ENCODE measurements at places on chromosomes 5 and 9. TPM values are rescaled to one million over a fixed set of nuclear protein-coding genes. Genes with fewer than 3 reads are reported as not detected.

- no peak for DNase-seq
Observed at GRCh38 chr9:85645909-85646627, 95.7 kb downstream of the AGTPBP1 start.

- DNase-seq = no peak
Observed at GRCh38 chr9:133140174-133140505, 19.1 kb upstream of the RALGDS start.

DNA sequence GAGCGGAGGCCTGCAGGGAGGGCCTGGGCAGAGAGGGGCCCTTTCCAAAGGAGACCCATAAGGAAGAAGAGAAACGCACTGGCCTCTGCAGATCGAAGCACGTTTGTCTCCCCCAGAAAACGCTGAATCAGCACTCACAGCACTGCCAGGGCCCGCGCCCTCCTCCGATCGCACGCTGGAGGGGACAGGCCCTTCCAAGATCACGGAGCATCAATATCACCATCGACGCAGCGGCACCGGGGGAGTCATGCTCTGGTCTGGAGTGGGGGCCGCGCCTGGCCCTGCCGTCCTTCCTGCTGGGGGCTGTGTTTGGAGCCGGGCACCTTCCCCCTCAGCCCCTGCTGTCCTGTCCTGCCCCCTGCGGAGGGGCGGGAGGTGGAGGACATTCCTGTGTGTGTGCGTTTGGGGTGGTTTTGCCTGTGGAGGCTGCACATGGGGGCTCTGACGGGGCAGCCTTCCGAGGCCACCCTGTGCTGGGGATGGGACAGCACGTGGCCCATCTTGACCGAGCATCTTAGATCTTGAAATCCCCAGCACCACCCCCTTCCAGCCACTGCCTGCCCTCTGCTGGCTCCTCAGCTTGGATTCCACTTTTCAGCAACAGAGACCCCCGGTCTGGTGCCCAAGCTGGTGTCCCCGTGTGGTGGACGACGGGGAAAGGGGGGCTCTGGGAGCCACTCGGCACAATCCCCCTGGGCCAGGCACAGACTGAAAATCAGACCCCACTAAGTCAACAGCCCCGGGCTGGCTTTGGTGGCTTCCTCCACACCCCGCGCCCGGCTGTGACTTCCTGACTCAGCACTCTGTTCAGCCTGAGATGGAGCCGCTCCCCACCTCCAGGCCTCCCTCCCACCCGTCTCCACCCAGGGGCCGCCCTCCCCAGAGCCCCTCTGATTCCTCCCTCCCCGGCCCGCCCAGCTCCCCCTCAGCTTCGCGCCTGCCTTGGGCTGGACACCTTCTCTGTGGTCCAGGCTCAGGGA, 8.3 kb downstream of the TMEM250 start:
- no peak for DNase-seq

- DNase-seq = no peak
Observed at GRCh38 chr9:98702835-98703380, 5.8 kb downstream of the GABBR2 start.

FOXD4L3 gene
- not detected for polyA plus RNA-seq

DNA sequence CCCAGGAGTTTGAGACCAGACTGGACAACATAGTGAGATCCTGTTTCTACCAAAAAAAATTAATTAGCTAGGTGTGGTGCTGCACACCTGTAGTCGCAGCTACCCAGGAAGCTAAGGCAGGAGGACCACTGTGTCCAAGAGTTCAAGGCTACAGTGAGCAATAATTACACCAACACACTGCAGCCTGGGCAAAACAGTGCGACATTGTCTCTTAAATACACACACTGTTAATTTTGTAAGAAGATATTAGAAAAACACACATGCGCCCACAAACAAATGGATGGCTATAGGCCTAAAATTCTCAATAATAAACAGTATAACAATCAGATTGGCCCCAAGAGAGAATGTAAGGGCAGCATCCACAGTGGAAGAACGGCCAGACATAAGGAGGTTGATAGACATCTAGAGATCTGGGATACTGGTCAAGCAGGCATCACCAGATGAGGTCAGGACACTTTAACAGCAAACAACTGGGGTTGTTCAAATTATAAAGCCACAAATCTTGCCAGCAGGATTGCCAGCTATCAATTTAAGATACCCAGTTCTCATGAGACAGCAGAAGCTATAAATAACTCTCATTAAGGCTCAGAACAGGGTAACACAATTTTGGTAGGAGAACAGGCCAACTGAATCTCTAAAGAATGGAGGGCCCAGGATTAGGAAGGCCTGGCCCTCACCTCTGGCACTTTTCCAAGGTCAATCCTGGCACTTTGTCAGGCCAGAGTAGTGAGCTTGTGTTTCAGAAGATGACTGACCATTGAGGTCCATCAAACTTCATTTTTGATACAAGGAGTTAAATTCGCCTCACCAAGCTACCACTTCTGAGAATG, 29.5 kb downstream of the GOLPH3 start:
- DNase-seq = no peak

RALGPS1 gene
- 8.9 TPM for polyA plus RNA-seq

- DNase-seq = no peak
Observed at GRCh38 chr9:74172874-74173273, 324.3 kb upstream of the RORB start.

DNA sequence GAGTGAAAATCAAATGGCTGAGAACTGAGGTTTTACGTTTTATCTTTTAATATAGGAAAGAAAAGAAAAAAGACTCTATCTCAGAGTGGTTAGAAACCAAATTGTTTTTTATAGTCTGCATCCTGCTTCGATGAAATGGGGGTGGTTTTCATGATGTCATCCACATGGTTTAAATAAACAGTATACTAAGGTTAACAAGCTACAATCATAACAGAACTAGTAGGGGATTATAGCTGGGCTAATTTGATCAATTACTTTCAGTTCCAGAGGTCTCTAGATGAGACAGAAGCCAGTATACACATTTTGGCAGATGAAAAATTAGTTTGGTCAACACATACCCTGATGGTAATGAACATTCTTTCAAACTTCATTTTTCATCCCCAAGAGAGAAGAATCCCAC, 106.3 kb upstream of the SNX2 start:
- DNase-seq = no peak

DNA sequence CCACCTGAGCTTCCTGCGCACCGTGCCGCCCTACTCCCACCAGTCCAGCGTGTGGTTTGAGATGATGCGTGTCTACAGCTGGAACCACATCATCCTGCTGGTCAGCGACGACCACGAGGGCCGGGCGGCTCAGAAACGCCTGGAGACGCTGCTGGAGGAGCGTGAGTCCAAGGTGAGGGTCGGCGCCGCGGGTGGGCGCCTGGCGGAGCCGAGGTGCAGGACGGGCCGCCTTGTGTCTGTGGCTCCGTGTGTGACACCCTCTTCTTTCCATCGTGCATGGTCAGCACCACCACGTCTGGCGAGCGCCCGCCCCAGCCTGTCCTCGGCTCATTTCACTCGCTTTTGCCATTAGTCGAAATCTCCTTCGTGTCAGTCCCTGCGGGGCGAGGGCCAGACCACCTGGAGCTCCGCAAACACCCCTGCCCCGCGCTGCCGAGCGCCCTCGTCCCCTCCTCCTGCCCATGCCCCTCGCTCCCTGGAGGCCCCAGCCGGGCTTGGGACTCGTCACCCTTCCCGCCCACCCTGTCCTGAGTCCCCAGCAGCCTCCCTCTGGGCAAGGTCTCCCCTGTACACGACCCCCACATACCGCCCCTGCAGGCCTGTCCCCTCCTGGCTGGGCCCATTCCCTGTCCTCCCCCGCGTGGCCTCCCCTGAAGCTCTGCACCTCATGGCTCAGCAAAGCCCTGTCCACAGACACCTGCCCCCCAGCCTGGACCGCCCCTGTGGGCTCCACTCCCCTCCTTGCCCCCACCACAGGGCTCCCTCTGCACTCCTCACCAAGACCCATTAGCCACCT, 7.0 kb downstream of the GRIN1 start:
- DNase-seq = no peak

CFAP157 gene
- 0.23 TPM for polyA plus RNA-seq

DNA sequence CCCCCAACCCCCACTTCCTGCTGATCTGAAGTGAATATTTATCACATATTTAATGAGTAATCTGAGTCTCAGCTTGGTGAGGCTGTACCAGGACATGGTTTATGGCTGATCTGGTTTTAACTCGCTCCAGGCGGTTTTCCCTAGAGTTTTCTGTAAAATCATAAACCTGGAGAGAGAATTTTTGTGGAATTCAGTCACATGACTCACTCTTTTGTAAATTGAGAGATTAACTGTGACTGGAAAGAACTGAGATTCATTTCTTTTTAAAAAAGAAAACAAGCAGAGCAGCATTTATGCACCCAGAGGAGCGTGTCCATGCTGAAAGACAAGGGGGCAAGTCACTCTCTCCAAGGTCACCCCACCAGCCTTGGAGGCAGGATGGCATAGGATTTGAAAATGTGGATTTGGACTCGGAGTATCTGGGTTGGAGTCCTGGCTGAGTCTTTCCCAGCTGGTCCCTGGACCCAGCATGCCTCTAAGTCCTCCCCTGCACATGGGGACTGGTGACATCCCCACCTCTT, 81.8 kb downstream of the ZNF618 start:
- DNase-seq = no peak

CTNND2 gene
- 0.24 TPM for polyA plus RNA-seq

All from urinary bladder (tissue), 4 donors.